ENCODE measurements at places on chromosomes 5 and 9.

- DNase-seq, result no peak
These were observed 650 bp downstream of the GPR107 start for GRCh38 chr9:130054325-130054786.

GRCh38 chr9:2179567-2179966, 164.4 kb downstream of the SMARCA2 start:
- DNase-seq, result no peak

- DNase-seq, result no peak
These were observed 288.0 kb downstream of the IZUMO3 start for GRCh38 chr9:24257726-24258125.

GRCh38 chr9:125121146-125121545, 22.2 kb downstream of the SCAI start:
- no peak for DNase-seq

GRCh38 chr5:59763541-59763940, 130.0 kb downstream of the PDE4D start:
- DNase-seq, result no peak

DNA sequence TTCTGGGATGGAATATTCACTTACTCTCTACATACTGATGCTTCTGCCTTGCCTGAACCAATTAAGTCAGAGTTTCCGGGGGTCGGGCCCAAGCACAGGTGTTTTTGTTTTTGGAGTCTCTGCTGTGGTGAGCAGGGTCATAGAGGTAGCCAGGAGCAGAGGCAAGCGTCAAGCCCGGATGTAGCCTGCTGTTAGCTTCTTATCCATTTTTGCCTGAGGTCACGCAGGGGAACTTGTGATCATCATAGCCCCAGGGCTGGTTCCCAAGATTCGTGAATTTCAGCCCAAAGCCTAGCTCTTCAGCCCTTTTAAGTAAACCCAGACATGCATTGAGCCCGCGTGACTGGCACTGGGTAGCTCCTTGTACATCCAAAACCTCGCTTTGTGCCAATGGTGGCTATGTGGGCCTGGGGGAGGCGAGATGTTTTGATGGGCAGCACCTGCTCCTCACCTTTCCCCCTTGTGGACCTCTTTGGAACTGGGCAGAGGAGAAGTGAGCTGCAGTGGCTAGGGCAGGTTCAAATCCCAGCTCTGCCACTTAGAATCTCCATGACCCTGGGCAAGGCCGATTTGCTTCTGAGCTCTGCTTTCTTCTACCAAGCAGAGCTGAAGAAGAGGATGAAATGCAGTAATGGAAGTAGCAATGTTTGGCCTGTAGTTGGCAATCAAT, 33.7 kb downstream of the FGF18 start:
- peak; percentile 71 for DNase-seq

GRCh38 chr9:113886466-113886865, 10.4 kb downstream of the ZNF618 start:
- no peak for DNase-seq

DNA sequence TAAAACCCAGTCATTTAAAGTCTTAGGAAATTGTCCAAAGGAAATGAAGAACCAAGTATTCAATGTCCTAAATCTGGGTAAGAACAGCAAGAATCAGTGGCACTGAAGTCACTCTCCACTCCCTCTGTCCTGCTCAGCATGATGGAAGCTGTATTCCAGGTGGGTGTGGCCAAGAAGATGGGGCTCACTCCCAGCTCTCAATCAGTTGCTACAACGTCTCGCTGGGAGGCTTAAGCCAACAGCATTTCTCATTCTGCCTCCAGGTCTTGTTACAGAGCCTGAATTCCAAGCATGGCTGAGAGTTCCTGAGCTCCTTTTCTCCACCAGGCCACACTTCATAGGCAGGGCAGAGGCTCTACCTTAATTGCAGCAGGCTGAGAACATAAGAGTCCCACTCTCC, 41.2 kb upstream of the TRIO start:
- peak; percentile 26 for DNase-seq

DNA sequence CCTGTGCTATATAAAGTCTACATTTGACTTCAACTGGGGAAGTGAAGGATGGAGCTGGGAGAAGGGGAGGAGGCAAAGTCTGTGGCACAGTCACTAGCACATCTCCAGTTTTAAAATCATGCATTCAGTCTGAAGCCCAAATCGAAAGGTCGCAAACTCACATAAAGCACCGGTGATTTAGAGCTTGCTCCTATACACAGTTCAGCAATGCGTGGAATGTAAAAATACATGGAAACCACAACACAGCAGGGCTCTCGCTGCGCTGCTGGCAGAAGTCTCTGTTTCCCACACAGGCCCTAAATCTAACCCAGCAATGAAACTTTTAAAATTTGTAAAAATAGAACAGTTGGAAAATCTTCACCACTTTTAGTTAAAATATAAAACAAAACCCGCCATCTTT, 68.2 kb downstream of the EBF1 start:
- DNase-seq, result no peak

DNA sequence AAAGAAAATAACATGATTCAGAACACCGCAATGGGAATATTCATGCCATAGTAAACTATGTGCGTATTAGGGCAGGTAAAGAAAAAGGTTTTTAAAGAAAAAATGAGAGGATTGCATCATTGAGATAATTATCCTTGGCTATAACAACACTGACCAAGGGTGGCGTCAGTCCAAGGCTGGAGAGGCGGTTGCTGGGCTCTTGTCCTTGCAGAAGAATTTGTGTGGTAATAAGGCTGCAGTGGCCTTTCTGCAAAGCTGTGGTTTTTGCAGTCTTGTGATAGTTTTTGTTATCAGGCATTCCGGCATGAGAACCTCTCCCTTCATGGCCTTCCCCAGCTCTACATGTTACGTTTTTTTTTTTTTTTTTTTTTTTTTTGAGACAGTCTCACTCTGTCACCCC, 14.0 kb downstream of the BOD1 start:
- DNase-seq, result no peak

- no peak for DNase-seq
These were observed 46.5 kb downstream of the PPP1R2B start for GRCh38 chr5:156896546-156896945.

DNA sequence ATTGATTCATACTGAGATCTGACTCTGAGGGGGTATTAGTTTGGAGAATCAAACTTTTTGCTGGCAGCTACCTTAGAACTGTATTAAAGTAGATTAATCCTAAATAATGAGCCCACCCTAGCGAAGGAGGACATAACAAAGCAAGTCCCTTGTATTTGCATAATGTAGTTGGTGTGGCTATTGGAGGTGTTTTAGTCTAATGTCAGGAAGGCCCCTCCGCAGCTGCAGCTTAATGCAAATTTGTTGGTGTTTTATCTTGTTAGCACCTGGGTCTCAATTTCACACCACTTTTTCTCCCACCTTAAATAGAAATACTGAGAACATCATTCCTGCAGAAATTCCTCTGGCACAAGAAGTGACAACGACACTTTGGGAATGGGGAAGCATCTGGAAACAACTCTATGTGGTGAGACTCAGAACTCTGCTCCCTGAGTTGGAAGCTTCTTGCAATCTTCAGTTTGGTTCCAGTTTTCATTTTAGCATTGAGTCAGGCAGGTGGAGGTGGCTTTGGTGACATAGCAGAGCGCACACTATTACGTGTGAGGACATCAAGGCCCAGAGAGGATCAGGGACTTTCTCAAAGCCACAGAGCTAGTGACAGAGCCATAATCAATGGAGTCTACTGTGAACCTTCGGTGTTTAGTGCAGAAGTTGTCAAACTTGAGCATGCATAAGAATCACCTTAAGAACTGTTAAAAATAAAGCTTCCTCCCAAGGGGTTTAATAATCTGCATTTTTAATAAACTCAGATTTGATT, 33.9 kb downstream of the DOCK2 start:
- DNase-seq, result no peak

DNA sequence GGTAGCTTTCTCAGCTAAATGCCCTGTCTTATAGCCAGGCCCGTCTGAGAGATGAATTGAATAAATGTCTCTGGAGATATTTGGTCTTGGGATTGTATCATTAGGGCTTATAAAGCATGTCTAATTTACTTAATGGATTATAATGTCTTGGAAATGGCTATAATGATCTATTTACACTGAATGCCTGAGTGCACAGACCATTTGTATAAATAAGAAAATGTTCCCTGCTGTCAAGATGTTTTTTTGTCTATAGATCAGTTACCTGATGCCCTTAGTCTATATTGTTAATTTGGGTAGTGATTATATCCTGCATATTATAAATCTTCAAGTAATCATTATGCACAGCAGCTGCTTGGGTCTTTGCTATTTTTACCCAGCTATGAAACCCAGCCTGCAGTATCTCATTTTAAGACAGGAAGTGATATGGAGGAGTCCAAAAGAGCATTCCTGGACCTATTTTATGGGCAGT, 112.9 kb upstream of the ACTBL2 start:
- no peak for DNase-seq

DNA sequence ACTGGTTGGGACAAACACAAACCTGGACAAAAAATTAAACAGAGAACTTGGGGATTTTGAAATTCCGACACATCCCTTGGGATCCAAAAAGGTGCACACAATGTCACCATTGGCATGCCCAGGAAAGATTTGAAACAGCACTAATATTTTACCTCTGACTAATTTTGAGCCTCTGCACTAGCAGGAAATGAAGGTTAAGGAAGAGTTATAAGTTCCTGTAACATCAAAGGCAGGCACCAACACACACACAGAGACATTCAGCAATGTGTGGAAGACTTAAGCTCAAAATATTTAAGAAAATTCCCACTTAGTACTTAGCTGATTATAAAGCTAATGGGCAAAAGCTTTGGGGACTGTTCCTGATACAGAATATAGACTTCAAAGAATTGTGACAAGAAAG, 247.0 kb downstream of the CDH9 start:
- no peak for DNase-seq

DNA sequence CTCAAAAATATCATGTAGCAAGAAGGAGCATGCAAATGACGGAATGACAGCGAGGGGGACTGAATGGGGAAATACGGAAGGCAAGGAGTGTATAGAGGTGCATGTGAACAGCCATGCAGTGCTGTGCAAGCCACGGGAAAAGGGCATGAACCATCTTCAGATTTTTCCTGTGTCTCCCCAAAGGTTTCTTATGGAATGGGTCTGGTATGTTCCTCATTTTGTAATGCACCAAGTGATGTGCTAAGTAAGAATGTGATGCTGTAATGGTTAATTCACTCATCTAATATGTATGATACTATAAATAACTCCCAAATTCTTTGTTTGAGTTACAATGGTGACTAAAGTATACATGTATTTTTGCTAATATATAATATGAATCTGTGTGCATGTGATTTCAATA, 99.0 kb upstream of the DAB2 start:
- peak; percentile 14 for DNase-seq
